Hepatic stellate cell (primary cell): ENCODE measurements at places on chromosomes 3 and 15.

GRCh38 chr3:13427662-13428603 lies 7.8 kb upstream of the NUP210 start:
- DNase-seq, result no peak

DNA sequence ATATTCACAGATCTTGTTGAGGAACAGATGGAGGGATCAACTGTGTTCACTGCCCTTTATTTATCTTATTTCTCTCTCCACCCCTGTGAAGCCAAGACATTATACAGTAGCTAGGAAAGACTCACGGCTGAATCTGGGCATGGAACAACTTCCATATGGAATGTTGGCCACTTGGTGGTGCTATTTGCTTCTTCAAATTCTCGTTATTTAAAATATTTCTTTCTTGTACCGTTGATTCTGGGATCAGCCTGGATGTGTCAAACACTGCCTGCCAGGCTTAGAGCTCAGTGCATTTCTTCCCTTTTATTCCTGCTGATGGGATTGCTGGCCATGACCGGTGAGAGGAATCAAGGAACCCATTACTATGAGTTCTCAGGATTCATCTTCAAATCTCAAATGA lies 17.5 kb upstream of the GASK1A start:
- DNase-seq, result peak; percentile 34

- no peak for DNase-seq
Observed at GRCh38 chr15:33132233-33132580, 62.3 kb downstream of the FMN1 start.

GRCh38 chr15:38299216-38299615 lies 46.6 kb downstream of the SPRED1 start:
- peak; percentile 41 for DNase-seq
